ENCODE measurements at places on chromosomes 1 and 21.

DNA sequence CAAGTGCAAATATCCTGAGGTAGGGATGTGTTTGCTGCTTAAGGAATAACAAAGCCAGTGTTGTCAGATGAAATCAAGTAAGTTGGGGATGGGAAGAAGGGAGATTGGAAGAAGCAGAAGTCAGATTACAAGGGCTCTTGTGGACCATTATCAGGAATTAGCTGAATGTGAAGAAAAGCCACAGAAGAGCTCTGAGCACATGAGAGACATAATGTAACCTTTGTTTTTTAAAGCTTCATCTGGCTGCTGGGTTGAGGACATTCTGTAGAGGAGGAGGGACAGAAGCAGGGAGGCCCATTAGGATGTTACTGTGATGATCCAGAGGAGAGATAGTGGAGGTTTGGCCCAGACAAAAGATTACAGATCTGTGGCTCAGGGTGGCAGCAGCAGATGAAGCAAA lies 111.7 kb downstream of the DUSP10 start:
- DNase-seq = no peak

GRCh38 chr1:15684468-15685291 lies 560 bp downstream of the PLEKHM2 start:
- no peak for DNase-seq

GRCh38 chr1:171204296-171204695 lies 19.2 kb downstream of the FMO2 start:
- DNase-seq = no peak

- DNase-seq = no peak
These were observed 163.8 kb downstream of the EIF4G3 start for GRCh38 chr1:21012937-21013336.

- no peak for DNase-seq
These were observed 70.8 kb upstream of the ATP1A1 start for GRCh38 chr1:116302281-116302680.

GRCh38 chr1:24957016-24957807 lies 27.1 kb upstream of the RUNX3 start:
- no peak for DNase-seq

DNA sequence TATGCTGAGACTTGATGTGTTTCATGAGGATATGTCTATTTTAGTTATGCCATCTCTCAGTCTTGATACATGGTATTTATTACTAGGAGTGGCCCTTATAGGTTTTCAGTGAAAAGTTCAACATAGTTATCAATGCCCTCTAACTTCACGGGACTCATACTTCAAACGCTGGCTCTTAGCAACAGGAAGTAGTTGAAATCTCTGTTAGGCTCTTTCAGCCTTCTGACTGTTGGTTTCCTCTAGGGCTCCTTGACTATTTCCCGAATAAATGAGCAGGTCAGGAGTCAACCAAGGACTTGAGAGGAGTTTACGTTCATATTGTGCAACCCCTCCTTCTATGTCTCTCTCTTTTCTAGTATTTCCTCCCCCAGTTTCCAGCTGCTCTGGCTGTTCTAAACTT lies 141.8 kb downstream of the RGS7 start:
- no peak for DNase-seq

DNA sequence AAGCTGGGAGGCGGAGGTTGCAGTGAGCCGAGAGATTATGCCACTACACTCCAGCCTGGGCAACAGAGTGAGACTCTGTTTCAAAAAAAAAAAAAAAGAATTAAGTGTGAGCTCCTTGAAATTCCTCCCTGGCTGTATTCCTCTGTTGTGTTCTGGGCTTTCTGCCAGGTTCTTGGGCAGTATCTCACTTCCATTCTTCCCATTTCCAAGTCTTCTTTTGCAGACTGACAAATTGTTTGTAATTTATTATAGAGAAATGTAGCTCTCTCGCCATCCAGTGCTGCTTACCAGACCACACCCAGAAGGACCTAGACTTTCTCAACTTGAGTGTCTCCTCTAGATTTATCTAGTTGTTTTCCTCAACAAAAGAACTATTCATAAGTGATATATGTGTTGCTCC lies 105.0 kb upstream of the ADGRL2 start:
- no peak for DNase-seq

- no peak for DNase-seq
These were observed 70.7 kb downstream of the CD247 start for GRCh38 chr1:167447521-167448136.

- DNase-seq = no peak
These were observed 15.7 kb upstream of the WDTC1 start for GRCh38 chr1:27218736-27219135.

DNA sequence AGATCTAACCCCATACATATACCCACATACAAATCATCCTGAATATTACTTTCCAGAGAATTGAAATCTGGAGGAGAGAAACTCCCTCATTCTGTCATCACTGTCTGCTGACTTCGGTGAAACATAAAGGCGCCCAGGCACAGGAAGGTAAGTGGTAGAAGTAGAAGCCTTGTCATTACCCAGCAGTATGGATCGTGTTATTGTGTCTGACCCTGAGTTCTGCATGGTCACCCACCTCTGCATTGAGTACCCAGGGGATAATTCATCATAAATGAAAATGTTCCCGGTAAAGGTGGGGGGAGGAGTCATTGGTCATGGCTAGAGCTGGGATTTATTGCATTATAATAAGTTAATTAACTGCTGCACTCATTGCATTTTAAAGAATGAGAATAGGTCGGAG lies 342.6 kb upstream of the PKN2 start:
- no peak for DNase-seq

- DNase-seq = no peak
These were observed 8.1 kb downstream of the GBP7 start for GRCh38 chr1:89167590-89168230.

DNA sequence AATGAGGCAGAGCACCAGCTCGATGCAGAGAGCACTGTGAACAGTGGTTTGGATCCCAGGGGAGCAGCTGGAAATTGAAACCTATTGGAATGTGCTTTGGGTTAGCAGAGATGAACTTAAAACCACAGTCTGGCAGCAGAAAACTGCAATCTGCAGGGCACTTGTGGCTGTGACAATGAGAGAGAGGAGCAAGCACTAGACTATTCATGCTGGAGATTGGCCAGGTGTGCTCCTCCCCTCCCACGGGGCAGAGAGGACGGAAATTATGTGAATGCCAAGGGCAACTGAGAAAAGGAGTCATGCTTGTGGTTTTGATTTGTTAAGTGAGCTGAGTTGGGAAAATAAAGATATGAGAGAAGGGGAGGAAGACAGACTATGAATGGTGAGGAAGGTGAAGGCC lies 38.1 kb downstream of the HSD3B2 start:
- DNase-seq = no peak

DNA sequence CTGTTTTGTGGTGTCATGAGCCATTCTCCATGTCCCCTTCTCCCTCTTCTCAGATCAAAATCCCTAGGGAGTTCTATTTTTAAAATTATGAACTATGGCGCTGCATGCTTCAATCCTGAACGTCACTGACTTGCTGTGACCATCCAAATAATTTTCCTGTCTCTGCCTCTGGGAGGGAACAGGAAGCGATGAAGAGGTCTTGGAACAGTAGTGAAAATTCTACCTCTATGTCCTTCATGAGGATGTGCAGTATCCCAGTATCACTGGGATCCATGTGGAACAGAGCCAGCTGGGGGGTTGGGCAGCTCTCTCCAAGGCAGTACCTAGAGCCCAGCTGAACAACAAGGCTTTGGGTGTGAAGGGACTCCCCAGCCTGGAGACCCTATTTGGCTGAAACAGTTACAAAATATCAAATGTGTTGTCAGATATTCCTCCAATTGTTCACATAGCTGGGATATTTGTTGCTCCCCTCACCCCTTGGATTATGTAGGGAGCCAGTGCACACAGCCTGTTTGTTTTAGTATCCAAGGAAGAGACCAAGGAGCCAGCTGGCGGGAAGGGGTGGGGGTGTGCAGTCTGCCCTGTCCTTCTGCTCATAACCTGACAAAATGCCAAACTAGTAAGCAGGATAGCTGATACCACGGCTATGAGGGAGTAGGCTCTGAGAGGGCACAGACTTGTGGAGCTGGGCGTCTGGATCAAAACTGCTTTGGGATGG lies 7.6 kb downstream of the DCLRE1B start:
- no peak for DNase-seq

DNA sequence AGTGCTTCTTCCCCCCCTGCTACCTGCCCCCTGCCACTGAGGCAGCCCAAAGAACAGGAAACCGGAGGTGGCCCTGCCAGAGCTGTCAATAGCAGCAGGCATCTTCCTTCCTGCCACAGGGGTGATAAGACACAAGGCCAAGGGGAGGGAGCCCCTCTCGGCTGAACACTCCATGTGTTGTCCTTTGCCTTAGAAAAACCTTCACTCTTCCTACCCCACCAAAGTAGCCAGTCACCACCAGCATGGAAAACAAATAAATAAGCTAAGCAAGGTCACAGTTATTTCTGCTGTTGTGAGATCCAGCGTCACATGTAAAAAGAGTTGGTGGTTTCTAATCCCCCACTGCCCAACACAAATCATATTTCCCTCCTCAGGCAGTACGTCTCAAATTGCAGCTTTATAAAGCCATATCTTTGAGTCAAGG lies 104.8 kb upstream of the DPT start:
- DNase-seq = no peak

- DNase-seq = no peak
These were observed 880.2 kb upstream of the NEGR1 start for GRCh38 chr1:73162564-73162963.

DNA sequence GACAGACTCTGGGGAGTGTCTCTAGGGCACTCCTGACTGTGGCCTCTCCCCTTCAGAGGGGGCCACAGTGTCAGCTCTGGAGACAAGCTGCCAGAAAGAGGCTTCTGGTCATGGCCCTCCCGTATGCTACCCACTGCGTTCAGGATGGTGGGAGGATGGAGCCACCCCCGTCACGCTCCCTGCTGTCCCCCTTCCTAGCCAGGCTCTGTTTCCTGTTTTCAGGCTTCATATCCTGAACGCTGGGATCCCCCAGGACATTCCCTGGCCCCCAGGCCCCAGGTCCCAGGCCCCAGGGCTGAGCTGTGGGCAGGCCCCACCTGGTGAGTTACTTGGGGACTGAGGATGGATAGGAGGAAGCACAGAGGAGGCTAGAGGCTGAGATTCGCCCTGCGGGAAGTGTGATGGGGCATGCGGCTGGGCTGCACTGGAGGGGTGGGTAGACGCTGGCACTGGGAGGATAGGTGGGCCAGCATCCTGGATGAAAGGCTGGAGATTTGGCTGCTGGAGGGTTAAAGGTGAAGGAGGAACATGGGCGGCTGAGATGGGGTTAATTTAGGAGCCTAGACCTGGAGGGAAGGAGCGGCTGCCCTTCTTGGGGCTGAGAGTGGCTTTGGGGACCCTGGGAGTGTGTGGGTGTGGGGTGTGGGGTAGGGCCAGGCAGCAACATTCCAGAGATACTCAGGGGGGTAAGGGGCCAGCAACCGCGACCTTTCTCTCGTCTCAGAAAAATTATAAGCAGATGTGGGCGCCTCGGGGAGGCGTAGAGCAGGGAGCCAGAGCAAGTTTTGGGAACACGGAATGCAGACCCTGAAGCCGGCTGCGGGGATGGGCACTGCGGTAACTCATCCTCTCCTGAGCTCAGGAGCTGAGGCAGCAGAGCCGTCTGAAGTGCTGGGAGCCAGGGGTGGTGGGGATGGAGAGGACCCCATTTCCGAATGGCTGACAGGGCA lies 8.7 kb downstream of the PEAR1 start:
- no peak for DNase-seq

DNA sequence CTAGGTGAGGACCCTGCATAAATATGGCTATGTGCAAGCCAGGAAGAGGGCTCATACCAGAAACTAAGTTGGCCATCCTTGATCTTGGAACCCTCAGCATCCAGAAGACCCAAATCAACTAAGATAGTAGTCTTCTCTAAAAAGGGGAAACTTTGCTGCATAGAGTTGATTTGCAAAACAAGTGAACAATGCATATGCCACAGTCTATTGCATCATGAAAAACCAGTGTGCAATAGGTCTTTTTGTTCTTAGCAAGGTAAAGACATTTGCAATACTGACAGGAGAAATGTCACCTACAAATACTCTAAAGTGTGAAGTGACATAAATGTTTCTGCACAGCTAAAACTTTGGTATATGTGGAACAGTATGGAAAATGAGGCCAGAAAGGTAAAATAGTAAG lies 2.0 kb upstream of the IFI16 start:
- no peak for DNase-seq

DNA sequence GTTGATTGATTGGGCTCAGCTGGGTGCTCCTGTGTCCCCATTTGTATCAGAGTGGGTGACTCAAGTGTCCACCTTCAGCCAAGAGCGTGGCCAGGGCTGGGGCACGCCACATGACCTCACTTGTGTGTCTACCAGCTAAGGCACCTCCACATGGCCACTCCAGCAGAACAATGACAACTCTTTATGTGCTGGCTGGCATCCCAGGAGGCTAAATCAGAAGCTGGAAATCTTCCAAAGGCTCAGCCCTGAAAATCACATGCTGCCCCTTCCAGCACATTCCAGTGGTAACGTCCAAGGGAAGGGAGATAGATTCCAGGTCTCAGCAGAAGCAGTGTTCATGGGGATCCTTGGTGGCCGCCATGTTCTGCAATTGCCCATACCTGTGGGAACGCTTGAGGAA lies 585.5 kb downstream of the AJAP1 start:
- DNase-seq = no peak

GRCh38 chr1:236975461-236975860 lies 28.8 kb downstream of the MT1HL1 start:
- no peak for DNase-seq

DNA sequence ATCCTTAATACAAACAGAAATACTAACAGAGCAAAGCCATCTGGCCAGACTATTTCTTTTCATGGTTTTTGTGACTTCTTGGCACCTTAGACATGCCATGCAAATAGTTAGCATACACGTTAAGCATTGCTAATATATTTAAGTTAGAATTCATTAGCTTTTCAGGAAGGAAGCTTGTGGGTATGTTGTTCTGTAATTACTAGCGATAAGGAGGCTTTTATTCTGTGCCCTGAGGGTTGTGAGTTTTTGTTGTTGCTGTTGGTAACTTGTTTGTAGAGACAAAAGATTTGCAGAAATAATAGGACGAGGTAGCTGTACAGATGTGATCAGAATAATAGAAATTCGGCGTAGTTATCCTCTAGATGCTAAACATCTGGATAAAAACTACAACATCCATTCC lies 305.3 kb downstream of the TM2D1 start:
- DNase-seq = no peak

- no peak for DNase-seq
These were observed 10.7 kb downstream of the PCAT6 start for GRCh38 chr1:202821467-202821866.

- DNase-seq = no peak
These were observed 85.3 kb downstream of the DISP3 start for GRCh38 chr1:11564237-11564636.

DNA sequence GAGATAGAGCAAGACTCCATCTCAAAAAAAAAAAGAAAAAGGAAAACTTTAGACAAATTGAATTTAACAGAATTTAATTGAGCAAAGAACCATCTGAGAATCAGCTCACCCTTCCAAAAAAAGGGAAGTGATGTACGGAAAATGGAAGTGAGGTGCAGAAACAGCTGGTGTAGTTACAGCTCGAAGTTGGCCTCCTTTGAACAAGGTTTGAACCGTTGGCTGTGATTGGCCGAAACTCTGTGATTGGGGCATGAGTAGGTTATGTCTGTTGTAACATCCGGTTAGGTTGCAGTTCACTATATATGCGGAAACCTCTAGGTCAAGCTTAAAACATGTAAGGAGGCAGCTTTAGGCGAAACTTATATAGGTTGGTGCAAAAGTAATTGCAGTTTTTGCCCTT lies 97.9 kb upstream of the KIF26B start:
- no peak for DNase-seq

GRCh38 chr21:35352066-35352770 lies 303.1 kb upstream of the RUNX1 start:
- no peak for DNase-seq

Data from stimulated activated CD4-positive, alpha-beta T cell treated with anti-CD3 and anti-CD28 coated beads, Interleukin-1b, Interleukin-23, amount 100 ng/mL, for 1 hour (primary cell).